ENCODE measurements at places on chromosomes 11 and 22.
A peak's percentile ranks its signal among the peaks of the same experiment; 100 is the strongest.

DNA sequence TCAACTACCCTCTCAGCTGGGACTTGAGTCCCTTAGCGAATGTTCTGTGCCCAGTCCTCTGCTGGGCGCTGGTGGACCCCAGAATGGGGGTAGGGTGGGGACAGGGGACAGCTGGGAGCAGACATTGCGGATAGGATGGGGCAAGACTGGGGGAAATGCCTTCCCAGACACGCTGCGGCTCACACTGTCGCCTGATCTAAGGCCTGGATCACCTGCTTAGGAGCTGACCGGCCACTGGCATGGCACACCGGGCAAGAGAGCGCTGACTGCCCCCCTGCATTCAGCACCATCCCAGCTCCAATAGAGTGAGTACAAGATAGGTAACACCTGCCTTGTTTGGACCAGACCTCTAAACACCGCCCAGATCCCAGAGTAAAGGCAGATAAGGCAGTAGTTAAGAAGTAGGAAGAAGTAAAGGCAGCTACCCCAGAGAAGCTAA lies 1.4 kb downstream of the ARVCF start:
- no peak for DNase-seq

- DNase-seq, result no peak
Measured at GRCh38 chr11:80388536-80388935, 947.7 kb upstream of the TENM4 start.

- DNase-seq, result no peak
Measured at GRCh38 chr11:14892577-14892976, 546 bp upstream of the CYP2R1 start.

- DNase-seq, result no peak
Measured at GRCh38 chr11:58609723-58610122, 12.7 kb upstream of the CNTF start.

DNA sequence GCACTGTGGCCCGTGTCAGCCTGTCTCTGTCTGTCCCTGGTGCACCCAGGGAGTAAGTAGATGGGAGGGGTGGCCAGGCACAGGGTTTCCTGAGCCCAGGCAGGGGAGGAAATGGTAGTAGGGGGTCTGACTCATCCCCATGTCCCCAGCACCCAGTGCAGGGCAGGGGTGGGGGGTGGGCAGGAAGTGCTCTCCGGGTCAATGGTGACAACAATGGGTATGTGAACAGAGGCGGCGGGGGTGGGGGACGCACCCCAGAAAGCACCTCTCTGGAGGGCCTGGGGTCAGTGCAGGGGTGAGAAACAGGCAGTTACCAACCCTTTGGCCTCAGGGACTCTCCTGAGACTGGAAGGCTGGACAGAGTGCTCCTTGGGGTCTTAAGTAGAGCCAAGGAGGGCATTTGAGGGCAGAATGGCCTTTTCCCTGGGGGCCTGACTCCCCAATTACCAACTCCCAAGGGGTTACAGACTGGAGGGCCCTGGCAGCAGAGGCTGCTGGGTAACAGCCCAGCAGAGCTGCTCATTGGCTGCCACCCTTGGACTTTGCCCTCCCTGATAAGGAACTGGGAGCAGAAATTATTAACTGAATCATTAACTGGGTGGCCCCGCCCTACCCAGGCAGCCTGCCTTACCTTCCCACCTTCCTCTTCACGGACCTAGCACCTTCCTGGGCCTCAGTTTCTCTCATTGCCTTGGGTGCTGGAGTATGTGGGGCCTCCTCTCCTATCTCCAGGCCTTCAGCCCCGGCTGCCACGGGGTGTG lies 4.2 kb downstream of the MYRF start:
- no peak for DNase-seq

DNA sequence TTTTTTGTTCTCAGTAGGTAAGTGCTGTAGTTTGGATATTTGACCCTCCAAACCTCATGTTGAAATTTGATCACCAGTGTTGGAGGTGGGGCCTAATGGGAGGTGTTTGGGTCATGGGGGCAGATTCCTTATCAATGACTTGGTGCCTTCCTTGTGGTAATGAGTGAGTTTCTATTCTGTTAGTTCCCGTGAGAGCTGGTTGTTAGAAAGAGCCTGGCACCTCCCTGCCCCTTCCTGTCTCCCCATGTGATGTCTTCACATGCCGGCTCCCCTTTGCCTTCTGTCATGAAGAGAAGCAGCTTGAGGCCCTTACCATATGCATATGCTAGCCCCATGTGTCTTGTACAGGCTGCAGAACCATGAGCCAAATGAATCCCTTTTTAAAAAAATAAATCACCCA lies 138.3 kb downstream of the TMEM135 start:
- DNase-seq, result no peak

DNA sequence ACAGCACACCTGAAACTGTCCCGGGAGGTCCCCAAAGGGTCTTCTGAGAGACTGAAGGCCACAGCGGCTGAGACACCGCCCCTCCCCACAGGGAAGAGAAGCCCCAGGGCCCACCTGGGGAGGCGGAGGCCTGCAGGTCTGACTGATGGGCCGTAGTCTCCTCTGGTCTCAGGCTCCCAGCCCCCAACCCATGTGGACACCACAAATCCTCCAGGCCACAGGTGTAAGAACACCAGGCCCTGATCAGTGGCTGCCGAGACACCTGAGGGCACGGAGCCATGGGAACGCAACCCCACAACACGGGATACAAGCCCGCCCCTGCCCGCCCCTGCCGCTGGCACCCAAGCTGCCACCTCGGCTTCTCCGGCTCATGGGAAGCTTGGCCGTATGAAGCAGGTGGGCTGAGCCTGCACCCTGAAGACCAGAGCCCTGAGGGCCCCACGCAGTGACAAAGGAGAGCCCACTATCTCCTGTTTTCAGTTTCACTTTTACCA lies 46.3 kb downstream of the BRD1 start:
- no peak for DNase-seq

DNA sequence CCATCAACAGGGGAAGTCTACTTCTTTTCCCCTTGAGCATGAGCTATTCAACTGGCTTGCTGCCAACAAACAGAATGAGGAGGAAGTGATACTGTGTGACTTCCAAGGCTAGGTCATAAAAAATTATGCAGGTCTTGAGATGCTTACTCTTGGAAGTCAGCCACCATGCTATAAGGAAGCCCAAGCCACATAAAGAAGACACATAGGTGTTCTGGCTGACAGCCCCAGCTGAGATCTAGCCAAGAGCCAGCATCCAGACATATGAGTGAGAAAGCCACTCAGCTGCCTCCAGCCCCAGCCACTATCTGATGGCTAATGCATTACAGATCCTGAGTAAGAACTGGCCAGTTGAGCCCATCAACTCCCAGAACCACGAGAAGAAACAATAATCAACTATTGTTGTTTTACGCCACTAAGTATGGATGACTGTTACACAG lies 31.0 kb upstream of the PPP2R1B start:
- DNase-seq, result no peak

DNA sequence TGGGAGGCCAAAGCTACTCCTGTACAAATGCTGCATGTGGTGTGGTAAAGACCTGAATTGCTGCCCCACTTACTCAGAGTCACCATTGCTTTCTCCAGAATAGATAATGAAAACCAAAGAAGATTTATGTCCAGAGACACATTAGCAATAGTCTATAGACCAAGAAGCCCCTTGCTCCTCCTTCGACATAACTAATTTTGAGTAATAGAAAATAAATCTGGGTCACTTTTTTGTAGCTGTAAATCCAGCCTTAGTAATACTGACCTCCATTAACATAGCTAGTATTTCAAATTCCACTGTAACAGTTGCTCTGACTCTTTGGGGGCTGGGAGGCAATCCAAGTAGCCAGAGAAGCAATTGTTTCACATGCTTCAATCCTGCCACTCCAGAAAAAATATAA lies 145.9 kb downstream of the MAML2 start:
- DNase-seq, result no peak

DNA sequence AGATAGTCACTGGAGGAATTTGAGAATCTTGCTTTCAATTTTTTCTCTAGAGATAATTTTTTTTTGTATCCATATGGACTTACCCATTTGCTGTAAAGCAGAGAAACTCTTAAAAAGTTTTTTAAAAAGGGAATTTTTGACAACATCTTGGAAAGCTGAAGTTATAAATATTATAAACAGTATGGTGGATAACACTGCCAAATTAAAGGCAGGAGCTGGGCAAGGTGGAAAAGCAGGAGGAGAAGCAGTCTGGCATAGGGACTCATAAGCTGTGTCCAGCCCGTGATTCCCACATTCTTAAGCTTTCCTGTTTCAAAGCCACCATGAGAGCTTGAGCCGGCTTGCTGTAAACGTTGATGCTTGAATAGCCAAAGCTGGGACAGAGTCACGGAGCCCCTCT lies 149.5 kb downstream of the NAV2 start:
- no peak for DNase-seq

DNA sequence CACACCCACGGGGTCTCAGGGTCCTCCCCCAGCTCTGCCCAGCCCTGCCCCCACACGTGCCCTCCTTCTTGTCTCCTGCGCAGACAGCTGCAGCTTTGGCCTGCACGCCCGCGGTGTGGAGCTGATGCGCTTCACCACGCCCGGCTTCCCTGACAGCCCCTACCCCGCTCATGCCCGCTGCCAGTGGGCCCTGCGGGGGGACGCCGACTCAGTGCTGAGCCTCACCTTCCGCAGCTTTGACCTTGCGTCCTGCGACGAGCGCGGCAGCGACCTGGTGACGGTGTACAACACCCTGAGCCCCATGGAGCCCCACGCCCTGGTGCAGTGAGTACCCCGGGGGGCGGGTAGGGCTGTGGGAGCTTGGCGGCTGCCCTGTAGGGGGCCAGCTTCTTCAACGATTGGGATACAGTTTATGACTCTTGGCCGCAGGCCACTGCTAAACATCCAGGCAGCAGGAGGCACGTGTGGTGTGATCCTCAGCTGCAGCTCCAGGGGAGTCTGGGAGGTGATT lies 30.8 kb downstream of the ST14 start:
- no peak for DNase-seq

- no peak for DNase-seq
Measured at GRCh38 chr22:38111925-38112355, 1.5 kb upstream of the BAIAP2L2 start.

- DNase-seq, result no peak
Measured at GRCh38 chr11:60785136-60785535, at the start of gene MS4A10. Gene MS4A10 (plus strand): TSS chr11:60785333. CDS start chr11:60790336, 5,003 bp downstream.

- DNase-seq, result no peak
Measured at GRCh38 chr11:69582756-69583467, 58.0 kb upstream of the CCND1 start.

- DNase-seq, result no peak
Measured at GRCh38 chr11:117193130-117194020, 5.8 kb upstream of the TAGLN start.

DNA sequence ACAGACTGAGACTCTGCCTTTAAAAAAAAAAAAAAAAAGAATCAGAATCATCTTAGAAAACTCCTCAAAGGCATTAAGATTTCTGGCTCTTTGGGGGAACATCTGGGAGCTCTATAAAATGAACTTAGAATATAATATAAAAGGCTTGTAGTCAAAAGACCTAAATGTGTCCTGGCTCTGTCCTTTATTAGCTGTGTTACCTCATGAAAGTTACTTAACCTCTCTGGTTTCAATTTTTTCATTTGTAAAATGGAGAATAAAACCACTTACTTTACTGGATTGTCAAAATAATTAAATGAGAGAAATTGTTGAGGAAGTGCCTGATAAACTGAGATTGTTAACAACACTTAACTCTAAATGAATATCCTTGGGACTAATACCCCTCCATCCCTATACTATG lies 81.8 kb downstream of the FAM168A start:
- no peak for DNase-seq

DNA sequence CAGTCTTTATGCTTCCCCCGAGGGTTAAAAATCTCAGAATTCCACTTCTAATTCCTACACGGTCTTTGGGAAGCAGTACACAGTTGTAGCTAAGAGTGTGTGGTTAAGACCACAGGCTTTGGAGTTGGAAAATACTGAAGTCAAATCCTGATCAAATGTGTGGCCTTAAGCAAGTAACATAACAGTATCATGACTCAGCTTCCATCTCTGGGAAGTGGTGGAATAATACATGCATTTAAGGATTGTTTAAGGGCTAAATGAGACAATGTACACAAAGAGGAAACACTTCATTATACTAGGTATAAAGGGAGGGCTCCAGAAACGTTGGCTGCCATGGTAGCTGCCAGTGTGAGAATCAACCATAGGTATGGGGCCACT lies 71.5 kb downstream of the FAT3 start:
- DNase-seq, result no peak

- no peak for DNase-seq
Measured at GRCh38 chr22:31504282-31504681, 7.9 kb downstream of the SFI1 start.

DNA sequence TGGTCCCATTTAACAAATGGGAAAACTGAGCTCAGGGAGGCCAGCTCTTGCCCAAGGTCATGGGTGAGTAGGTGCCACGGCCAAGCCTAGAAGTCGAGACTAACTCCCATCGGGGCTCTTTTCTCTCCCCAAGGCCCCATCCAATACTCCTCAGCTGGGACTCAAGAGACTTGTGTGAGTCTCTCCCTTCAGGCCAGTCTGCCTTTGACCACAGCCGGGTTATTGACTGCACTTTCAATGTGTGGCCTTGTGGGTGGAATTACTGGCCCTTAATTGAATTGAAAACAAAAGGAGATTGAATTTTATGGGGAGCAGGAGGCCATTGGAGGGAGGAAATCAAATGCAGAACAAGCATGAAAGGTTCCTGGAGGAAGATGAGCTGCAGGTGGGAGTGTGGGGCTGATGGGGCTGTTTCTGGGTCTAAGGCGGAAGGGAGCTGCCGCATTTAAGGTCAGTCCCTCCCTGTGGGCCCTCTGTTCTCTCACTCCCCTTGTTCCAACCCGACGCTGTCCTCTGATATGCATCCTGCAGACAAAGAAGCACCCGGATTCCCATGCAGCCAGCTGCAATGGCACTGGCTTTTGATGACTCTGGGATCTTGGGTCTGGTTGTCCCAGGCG lies 552.8 kb downstream of the MIAT start:
- DNase-seq, result peak; percentile 26

GRCh38 chr22:20430720-20431510 lies 6.7 kb downstream of the SCARF2 start:
- DNase-seq, result no peak

DNA sequence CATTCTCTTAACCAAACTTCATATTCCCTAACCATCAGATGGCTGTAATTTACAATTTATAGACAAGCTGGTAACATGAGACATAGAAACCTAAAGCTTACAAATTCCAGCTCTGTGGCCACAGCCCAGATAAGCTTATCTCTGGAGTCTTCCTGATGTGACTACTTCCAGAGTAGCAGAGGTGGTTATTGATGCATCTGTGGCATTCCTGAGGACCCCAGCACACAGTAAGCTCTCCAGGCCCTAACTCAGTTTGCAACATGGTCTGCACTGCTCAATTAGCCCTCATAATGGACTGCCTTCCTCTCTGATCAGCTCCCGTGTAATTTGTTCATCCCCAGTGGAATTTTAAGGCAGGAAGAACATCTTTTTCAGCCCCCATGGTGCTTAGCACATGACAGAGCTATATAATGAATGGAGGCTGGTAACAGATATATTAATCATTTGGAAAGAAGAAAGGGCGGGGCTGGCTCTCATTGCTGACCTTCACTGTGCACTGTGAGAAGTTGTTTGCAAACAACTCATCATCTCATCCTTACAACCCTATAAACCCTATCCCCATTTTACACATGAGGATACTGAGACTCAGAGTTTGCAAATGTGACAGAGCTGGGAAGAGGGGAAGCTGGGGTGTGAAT lies 30.1 kb upstream of the KCNJ11 start:
- DNase-seq, result no peak
